ENCODE measurements at places on chromosomes 2 and 18.

DNA sequence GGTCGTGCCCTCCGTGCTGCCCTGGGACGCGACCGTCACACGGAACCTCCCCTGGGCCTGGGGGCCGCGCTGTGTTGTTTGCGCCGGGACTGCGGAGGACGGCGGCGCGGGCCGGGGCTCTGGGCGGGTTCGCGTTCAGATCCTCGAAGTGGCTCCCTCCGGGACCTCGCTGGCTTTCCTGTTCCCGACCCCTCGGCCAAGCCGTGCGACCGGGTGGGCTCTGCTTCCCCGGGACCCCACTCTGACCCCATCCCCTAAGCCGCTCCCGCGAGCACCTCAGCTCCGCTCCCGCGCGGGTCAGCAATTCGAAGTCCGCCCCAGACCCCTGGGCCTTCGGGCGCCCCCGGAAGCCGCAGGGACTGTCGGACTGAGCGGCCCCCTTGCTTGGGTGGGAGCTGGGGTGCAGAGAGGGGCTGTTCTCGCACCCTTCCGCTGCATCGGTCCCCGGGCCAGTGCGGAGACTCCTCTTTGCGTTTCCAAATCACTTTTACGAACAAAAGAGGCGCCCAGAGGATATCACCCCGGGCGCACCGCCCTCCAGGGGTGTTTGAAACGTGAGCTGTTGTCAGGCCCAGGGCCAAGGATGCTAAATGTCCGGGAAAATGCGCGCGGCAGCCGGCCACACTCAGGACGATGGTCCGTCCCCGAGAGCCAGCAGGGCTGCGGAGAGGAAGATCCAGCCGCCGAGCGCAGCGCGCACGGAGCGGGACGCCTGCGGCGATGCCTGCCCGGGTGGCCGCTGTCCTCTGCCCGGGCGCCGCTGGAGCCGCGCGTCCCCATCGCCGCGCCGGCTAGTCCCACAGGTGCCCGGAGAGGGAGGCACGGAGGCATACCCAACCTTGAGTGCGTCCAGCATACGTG, 73.5 kb downstream of the ZCCHC2 start:
- DNase-seq: no peak

- no peak for DNase-seq
Observed at GRCh38 chr18:32851936-32852335, 79.1 kb upstream of the KLHL14 start.

GRCh38 chr18:27164905-27165304, 20.2 kb downstream of the CHST9 start:
- no peak for DNase-seq

DNA sequence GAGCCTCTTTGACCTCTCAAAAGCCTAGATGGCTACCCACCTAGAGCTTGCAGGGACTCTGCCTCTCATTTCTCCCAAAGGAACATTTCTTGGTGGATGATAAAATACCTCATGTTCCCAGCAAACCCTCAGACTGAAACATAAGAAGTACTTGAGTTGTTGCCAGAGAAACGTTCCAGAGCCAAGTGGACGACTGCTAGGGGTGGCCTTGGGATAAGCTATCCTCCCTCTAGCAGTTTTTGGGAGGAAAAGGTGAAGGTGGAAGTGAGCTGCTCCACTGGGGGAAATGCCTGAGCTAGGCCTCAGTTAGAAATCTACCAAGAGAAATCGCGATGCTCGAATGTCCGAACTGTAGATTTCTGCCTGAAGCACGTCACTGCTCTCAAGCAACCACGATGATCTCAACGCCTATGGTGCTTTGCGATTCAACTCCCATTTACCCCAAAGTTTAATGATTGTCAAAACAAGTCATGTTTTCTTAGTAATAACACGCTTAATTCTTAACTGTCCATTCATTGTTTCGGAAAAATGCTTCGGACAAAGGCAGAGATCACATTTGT, 91.5 kb downstream of the CCBE1 start:
- DNase-seq: no peak

DNA sequence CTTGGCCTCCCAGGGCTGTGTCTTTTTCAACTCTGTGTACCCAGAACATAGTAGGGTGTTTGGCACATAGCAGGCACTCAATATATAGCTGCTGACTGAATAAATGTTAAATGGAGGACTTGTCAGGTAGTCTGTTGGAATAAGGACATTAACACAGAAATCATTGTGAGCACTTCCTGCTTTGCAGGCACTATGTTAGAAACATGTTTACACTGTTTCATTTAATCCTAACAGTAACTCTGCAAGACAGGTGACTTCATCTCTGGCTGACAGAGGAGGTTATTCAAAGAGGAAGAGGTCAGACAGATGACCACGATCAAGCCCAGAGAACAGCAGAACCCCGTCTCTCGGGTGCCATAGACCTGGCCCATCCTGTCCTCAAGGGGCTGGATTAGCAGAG, 28.0 kb upstream of the PIEZO2 start:
- DNase-seq: no peak

DNA sequence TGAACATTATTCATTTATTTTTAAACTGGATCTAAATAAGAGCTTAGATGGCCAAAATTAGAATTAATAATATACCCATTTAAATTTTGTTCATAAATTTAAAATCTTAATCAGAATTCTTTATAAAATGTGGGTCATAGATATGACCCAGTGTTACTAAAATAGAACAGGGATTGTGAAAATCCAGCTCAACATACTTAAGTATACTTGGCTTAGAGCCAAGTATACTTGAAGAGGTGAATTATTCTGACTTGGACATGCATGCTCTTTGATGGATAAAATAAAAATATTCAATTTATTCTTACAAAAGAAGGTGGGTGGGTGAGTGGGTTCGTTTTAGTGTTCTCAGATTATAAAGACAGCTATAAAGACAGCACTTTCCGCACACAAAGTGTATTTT, 70.7 kb downstream of the SPOPL start:
- DNase-seq: no peak

DNA sequence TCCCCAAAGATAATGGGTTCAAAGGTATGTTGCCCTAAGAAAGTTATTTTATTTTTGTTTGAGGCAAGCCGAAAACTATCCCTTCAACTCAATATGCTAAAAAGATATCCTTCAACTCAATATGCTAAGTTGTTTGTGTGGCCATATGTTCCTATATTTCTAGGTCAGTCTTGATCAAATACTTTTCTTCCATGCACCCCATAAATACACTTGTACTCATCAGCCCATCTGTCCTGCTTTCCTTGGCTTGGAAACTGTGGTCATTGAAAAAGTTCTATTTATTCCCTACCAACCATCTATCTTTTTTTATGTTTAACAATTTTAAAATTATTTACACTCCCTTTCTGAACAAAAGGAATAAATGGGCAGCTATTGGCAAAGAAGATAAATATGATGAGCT, 447.7 kb downstream of the NRXN1 start:
- no peak for DNase-seq

DNA sequence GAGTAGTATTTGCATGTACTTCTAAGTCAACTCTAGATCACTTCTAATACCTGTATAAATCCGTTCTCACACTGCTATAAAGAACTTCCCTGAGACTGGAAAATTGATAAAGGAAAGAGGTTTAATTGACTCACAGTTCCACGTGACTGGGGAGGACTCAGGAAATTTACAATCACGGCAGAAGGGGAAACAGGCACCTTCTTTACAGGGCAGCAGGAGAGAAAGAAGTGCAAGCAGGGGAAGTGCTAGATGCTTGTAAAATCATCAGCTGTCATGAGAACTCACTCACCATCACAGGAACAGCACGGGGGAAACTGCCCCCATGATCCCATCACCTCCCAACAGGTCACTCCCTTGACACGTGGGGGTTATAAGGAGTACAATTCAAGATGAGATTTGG, 24.0 kb upstream of the SLC35F5 start:
- no peak for DNase-seq

DNA sequence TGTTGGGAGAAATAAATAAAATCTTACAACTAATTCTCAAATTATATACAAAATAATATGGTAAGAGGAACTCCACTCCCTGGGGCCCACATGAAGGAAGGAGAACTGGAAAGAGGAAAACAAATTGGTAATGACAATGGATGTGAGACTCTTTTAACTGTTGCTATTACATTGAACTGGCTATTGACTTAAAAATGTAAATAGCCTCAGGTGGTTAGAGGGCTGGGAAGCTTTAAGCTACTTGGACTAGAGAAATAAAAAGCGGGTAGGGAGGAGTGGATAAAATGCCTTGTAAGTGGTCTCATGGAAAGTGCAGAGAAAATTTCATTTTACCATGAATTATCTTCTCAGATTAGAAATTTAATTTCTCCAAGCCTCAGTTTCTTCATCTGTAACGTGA, 64.1 kb downstream of the KCNJ3 start:
- no peak for DNase-seq

- DNase-seq: no peak
Observed at GRCh38 chr2:212863185-212863588, 288.2 kb downstream of the IKZF2 start.

- no peak for DNase-seq
Observed at GRCh38 chr2:69997015-69997830, 35.8 kb upstream of the ASPRV1 start.

Data from umbilical cord (tissue), 2 donors.